ENCODE measurements at places on chromosomes 16 and 17.
A peak's percentile ranks its signal among the peaks of the same experiment; 100 is the strongest.

DNA sequence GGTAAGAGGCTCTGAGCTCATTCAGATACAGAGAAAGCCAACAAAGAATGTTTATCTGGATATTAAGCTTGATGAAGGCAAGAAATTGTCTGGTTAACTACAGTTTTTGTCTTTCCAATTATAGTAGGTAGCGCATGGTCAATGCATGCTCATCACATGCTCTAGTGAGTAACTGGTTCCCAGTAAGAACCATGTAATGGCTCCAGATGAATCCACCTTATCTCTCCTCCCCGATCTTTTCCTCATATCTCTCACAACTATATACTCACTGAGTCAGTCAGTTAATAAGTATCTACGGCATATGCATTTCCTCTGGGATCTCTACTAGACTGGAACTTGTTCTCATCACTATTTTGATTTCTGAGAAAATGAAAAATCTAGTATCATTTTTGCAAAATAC, 340.7 kb upstream of the DYNLRB2 start:
- DNase-seq = no peak

GRCh38 chr16:74793571-74793970, 19.0 kb upstream of the FA2H start:
- no peak for DNase-seq

DNA sequence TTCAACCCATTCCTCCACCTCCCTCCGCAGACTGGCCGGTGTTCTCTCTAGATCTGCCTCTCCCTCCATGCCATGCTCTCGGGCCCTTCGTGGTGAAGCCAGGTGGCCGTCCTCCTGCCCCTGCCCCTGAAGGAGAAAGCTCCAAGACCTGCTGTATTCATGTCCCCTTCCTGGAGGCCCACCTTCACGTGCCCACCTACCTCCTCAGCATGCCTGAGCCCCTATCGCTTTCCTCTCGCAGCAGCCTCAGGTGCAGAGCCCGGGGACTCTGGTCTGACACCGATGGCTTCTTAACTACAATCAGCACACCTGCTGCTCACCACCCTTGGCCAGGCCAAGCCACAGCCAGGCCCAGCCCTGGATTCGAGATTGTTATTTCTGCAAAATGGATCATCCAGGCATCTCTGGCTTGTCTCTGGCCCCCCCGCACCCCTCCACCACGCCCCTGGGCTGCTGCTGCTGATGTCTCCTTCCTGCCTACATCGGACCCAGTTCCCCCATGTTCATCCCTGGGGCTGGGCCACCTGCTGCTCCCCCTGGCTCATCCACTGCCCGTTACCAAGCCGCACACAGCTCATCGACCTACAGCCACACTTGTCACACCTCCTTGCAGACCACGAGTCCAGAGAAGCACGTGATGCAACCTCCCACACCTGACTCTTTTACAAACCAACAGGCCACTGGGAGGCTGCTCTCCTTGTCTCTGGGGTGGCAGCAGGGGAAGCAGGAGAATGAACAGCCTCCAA, 32.5 kb upstream of the TNFRSF13B start:
- no peak for DNase-seq

DNA sequence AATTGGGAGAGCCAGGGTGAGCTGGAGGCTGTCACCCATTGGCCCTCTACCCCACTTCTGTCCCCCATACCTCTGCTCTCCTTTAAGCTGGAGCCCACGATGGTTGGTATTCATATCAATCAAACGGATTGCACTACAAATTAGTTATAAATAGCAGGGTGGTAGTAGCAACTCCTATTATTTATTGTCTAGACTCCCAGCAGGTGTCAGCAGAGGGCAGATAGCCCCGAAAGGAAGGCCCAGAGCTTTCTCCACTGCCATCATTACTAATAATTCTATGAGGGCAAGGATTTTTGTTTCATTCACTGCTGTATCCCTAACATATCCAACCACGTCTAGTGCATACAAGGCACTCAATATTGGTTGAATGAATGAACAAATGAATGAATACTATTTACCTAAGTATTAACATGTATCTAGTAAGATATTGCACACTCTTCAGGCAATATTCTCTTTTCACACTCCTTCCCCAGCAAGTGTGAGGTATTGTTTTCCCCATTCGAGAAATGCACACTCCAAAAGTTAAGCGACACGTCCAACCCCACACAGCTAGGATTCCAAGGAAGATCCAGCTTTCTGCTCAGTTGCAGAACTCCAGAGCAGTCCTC, 6.3 kb downstream of the C17orf50 start:
- DNase-seq = no peak

- no peak for DNase-seq
Measured at GRCh38 chr17:44043272-44043696, 23.2 kb downstream of the LSM12 start.

DNA sequence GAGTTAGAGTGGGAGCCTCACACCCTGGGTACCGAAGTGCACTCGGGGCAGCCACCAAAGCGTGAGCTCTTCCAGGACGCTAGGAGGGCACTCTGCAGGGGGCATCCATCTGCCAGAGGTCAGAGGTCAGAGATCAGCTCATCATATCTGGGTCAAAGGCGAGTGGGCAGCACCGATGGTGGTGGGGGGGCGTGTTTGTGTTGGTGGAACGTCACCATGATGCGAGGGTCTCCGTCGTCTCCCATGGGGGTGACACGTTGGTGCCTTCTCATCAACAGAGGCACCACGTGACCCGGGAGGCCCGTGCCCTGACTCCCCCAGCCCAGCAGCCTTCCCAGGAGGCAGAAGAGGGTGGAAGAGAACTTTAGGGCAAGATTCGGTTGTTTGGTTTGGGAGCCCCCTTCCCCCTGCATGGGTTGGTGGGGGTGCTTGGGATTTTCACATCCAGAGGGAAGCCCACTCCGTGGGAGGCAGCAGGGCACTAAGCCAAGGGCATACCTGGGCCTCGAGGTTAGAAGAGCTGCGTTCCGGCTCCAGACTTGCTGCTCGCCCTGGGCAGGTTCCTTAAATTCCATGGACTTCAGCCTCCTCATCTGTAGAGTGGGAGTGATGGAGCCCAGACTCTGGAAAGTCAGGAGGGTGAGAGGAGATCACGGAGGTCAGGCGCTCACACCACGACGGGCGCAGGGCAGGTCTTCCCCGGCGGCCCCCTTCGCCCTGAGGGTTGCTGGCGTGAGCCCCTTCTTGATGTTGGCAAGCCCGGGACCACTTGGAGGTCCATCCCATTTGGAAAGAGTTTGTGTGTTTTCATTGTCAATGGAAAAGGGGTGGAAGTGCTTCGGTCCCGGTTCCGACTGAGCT, 14.0 kb downstream of the CRISPLD2 start:
- DNase-seq = no peak

DNA sequence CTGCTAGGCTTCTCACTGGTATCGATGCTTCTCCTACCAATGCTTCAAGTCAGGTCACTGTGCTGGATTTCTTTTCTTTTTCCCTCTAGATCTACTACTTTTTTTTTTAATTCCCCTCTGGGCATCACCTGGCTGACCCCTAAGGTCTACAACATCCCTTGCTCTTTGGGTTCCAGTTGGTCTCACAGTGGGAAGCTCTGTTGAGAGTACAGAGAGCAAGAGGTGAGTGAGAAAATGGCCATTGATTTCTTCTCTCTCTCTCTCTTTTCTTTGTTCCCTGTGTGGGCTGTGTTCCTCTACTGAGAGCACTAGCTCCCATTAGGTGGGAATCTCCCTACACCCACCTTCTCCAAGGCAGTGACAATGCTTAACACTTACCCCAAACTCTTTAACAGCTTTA, 413.4 kb downstream of the KCNJ2 start:
- DNase-seq = no peak

DNA sequence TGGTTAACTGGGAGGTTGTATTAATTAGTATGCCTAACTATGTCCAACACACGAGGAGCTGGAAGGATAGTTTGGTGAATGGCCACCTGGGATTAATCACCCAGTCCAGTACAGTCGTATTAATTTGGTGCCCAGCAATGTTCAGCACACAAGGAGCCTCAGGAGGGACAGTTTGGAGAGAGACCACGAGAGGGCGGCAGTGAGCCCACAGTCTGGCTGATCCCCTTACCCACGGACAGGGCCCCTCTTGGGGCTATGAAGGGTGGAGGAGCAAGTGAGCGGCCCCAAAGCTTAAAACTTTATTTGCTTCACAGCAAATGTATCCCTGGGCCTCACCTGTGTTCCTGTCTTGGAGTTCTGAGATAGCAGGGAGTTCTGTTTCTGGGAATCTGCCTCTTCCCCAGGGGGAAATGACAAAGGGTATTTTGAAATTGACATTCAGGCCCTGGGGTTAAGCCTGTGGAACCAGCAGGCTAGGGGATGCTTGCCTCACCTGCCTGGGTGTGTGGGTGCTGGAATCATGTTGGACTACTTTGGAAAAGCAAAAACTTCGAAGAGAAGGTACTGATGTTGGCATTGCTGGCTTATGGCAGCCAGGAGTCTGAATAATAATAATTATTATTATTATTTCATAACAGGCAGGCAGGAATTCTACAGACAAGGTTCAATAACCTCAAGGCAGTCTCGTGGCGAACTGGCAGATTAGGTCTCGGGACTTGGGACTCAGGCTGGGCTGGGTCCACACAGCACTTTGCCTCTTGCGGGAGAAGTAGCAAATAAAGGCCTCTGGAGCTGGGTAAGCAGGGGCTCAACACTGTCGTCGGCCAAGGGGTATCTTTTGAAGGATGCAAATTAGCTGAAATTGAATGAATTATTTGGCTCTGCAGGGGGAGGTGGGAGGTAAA, 227.6 kb upstream of the ASIC2 start:
- peak; percentile 60 for DNase-seq

GRCh38 chr17:8007836-8008235, 5.4 kb downstream of the GUCY2D start:
- no peak for DNase-seq

- no peak for DNase-seq
Measured at GRCh38 chr17:7631398-7632380, 1.8 kb downstream of the SHBG start.

DNA sequence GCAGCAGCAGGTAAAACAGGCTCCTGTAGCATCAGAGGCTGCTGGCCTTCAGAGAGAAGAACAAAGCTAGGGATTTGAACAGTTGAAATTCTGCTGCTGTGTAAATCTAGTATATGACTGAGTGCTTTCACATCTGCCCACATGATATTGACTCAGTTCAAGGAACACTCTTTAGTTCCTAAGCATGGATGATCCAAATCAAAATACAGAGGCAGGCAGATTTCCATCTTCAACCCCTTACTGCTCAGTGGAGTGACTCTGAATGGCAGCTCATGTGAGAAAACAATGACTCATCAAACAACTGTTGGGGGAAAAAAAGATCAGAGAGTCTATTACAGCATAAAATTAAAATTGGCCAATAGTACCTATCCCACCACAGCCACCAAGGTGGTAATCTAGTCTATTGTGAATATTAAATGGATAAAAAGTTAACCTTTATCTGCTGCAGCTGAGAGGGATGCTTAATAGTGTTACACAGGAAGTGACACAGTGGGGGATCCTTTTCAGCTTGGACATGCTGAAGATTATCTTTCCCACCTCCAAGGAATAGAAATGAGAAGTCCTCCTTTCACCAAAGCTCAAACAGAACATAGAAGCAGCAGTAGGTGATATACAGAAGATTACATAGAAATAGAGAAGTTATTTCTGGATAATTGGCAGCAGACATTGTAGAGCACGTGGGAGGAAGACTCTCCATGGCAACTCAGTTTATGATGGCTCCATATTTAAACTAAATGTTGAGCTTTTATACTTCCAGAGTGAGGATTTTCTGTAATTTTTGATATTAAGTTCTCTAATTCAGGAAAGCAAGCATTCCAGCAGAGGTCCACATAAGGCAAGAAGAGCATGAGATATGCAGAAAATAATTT, 239.7 kb upstream of the ERCC4 start:
- DNase-seq = no peak

DNA sequence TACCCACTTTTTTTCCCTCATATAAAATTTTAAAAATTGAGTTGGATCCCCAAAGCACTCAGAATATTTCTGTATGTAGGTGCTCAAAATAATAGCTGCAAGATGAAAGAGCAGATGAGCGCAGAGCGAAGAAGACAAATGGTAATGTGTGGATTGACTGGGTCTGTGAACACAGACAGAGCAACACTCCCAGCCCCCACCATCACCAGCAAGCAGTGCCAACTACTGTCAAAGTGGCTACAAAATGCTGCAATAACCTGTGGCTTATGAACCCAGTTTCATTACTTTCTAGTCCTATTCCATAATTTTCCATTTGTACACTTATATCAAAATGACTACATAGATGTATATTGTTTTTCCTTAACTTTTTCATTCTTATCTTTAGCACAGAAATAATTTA, 137.2 kb downstream of the MYO1D start:
- DNase-seq = no peak

DNA sequence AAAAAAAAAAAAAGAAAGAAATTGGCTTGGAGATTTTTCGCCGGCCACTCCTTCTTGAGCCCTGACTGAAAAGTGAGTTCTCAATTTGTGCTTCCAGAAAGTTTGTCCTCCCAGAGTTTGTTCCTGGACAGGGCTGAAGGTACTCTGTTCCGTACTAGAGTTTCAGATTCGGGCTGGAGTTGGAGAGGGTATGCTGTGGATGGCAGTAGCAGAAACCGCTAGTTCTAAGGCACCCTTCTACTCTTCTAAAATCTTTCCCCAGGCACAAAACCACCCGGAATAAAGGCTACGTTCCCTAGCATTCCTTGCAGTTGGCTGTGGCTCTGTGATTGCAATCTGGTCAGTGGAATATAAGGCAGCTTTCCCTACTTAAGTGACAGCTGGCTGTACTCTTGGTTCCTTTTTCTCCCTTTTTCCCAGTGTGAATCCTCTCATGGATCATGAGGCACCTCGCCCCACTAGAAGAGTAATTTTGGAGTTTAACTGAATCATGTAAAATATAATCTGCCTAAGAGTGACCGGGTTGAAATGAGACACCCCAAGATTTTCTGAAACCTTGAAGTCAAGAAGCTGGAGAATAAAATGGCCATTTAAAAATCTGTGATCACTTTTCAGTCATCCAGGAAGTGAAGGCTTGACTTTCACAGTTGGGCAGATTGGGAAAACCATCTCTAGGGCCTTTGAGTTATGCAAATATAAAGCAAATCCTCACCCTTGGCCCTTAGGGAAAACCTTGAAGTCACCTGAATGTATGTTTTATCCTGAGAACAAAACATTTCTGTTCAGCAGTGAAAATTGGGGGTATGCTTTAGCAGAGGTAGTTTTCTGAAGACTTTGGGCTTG, 901 bp upstream of the HEATR6 start:
- no peak for DNase-seq

DNA sequence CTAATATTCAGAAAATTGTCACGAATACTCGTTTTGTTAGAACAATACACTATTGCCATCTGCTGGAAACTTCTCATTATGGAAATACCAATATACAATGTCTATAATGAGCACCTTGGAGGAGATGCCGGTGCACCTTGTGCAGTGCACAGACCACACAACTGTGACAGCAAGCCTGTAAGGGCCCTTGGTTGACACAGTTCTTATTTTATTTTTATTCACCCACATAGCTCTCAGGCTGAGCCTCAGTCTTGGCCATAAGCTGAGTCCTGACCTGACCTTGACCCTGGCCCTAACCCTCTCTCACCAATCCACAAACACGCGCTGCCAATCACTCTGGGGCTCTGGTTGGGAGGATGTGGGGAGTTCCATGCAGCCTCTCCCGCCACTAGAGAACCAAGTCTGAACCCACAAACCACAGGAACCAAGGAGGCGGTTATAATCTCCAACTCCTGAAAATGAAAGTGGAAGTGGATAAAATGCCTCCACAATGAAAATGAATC, 7.6 kb downstream of the AIPL1 start:
- peak; percentile 44 for DNase-seq

GRCh38 chr17:42853968-42854790, 3.2 kb downstream of the AOC3 start:
- no peak for DNase-seq

GRCh38 chr16:80852261-80852872, 48.0 kb upstream of the CDYL2 start:
- DNase-seq = no peak
